Neural progenitor cell (in vitro differentiated cells): ENCODE measurements at places on chromosomes 11 and 22. TPM values are rescaled to one million over a fixed set of nuclear protein-coding genes. Genes with fewer than 3 reads are reported as not detected.

DNA sequence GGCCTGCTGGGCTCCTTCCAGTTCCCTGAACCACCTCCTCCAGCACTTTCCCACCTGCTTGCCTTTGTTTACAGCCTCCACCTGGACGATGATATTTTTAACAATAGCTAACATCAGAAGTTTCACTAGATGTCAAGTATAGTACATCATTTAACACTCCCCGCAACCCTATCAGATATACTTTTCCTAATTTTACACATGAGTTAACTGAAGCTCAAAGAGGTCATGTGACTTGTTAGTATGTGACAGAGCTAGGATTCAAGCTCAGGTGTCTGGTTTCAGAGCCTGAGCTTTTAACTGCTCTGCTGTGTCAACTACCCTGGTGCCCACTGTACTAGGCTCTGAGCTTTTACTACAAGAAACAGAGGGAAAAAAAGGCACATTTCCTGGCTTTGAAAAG, 14.3 kb upstream of the HPX start:
- no peak for DNase-seq

The SPON1 gene
- total RNA-seq = 35.4 and 35.9 TPM in 2 replicates

DNA sequence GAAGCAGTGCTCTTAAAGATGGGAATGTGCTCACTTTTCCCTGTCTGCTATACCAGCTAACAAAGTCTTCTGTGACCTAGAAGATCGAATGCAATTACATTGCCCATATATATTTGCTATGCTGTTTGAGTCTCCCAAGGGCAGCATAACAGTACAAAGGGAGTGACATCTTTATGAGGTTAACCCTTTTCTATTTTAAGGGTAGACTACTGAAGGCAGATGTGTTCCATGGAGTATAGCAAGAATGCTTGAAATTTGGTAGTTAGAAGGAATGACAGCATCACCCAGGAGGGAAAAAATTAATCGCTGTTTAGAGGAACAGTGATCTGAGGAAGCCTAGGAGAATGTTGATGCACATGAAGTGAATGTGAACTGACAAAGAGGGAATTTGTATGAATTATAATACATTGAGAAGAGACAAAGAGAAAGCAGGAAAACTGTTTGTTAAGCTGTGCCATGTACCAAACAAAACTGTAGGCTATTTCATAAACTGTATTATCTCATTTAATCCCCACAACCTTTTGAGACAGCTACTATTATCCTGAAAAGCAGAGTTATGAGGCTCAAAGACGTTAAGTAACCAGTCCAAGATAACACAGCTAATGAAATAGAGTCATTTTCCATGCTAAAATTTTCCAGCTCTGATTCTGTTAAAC, 13.0 kb downstream of the MAML2 start:
- no peak for DNase-seq

The MISFA gene
- 0.65 and 1.6 TPM in 2 replicates for total RNA-seq

The OR51I1 gene
- 0.15 TPM in 1 of 2 replicates, not detected in the other for total RNA-seq

- DNase-seq = peak; percentile 77
Observed at GRCh38 chr22:49992921-49993648, 19.5 kb downstream of the IL17REL start.

DNA sequence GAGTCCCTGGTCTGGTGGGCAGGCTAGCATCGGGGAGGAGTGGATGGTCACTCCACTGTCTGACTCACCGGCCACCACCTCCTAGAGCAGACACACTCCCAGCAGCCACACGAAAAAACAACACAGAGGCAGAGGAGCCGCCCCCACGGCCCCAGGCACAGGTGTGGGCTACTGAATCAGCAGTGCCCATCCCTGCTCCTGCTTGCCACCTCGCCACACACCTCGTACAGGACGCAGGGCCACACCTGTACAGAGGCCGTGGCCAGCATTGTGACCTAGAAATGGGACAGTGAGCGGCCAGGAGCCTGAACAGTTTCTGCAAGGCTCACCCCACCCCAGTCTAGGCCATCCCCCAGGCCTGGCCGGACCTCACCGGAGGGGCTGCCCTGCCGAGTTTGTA, 14.0 kb downstream of the TRIM29 start:
- no peak for DNase-seq

DNA sequence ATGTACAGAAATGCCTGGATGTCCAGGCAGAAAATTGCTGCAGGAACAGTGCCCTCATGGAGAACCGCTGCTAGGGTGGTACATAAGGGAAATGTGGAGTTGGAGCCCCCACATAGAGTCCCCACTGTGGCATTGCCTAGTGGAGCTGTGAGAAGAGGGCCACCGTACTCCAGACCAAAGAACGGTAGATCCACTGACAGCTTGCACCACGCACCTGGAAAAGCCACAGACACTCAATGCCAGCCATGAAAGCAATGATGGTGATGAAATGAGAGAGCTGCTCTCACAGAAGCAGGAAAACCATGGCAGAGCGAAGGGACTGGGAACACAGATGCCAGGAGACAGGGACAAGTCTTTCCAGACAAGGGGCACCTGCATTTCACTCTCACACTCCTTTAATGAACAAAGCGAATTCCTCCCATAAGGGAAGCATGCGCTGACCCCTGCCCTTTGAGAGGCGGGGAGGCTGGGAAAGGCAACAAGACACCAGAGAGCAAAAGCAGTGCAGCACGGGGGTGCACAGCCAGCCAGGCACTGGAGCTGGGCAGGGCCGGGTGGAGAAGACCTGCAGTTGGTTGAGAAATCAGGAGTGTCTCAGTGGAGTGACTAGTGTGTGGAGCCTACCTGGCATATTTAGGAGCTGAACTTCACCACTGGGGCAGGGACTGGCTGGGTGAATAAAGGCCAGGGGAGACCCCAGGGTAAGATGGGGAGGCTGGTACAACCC, 1025.2 kb downstream of the TBC1D22A start:
- DNase-seq = no peak

- no peak for DNase-seq
Observed at GRCh38 chr22:27612115-27612514, 189.4 kb downstream of the MN1 start.

DNA sequence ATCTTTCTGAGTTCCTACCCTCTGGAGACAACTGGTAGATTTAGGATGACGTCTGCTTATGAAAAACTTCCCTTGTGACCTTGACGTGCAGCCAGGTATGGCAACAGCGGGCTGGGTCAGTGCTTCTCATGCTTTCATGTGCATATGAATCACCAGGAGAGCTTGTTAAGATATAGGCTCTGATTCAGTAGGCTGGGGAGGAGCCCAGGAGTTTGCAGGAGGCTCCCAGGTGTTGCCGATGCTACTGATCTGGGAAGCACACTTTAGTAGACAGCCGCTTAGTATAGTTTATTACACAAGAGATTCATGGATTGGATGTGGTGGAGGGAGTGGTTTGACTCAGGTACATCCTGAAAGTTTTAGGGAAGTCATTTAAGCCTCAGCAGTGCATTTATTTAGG, 23.8 kb downstream of the DIXDC1 start:
- no peak for DNase-seq

GRCh38 chr11:104905271-104905670, 7.0 kb upstream of the CASP12 start:
- peak; percentile 6 for DNase-seq

- no peak for DNase-seq
Observed at GRCh38 chr11:24754406-24754805, 257.6 kb downstream of the LUZP2 start.

- no peak for DNase-seq
Observed at GRCh38 chr11:8056810-8057463, 24.1 kb upstream of the TUB start.
